NCI-H1092 treated with DMSO at 0.1 percent for 48 hours (cell line): ENCODE measurements at places on chromosomes 12 and 14.
A peak's percentile ranks its signal among the peaks of the same experiment; 100 is the strongest.

DNA sequence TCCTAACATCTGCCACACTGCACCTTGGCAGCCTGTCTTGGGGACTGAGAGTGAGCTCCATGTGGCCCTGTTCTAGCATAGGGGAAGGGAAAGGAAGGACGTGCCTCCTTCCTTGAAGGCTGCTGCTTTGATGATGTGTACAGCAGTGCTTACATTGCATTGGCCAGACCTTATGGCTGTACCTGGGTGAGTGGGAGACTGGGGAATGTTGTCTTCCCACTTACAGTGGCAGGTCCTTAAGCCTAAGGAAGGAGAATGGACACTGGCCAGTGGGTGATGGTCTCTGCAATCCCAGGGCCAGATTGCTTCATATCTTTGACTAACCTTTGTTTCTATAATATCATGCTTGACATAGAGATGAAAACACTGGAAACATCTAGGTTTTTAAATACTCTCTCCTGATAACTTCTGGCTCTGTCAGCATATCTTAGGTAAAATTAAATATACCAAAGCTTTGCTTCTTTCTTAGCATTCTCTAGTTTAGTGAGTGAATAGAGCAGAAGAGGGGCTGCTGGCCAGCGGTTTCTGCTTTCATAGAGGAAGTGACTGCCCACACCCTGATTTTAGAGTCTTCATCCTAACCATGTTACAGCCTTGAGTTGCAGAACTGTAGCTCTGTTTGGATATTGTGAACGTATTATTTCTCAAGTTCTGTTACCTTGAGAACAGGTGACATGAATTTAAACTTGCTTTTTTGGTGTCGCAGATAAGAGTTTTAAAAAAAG lies 27.2 kb downstream of the KLC1 start:
- DNase-seq = no peak

GRCh38 chr14:51107801-51108200 lies 12.9 kb upstream of the TRIM9 start:
- DNase-seq = no peak

GRCh38 chr12:120006258-120006975 lies 17.4 kb downstream of the BICDL1 start:
- DNase-seq = no peak

DNA sequence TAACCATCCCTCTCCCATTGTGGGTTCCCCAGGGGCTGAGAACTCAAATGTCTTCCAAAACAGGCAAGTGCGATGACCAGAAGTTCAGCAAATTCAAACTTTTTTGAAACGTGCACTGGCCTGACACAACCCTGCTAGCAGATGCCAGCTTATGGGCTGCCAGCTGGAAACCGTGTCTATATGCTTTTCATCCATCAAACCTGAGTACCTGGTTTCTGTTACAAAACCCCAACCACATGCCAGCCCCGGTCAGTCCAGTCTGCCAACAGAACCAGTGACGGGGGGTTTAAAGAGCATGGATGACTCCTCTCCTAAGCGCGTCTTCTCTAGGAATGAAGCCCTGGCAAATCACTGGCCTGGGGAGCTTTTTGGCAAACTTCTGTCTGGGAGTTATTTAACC lies 189.7 kb downstream of the TTC7B start:
- no peak for DNase-seq

DNA sequence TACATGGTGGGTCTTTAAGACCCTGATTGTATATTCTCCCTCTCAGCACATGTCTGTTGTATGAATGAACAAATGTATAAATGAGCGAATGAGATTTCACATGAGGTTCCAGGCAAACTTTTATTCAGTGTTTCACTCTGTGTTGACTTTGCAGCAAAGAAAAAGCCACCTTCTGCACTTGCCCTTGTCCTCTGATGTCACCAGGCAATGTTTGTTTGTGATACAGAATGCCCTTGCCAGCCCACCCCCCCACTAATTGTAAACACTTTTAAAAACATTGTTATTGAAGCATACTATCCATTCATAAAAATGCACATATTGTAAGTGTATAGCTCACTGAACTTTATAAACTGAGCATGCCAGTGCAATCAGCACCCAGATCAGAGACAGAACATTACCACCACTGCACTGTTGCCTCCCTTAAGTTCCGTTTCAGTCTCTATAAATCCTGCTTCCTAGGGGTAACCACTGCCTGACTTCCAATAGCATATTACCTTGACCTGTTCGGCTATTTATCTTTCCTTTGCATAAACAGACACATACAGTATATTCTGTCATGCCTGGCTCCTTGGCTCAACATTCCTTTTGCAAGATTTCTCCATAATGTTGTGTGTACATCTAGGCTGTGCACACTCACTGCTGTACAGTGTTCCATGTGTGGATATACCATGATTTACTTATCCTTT lies 11.3 kb upstream of the LTA4H start:
- DNase-seq = no peak

DNA sequence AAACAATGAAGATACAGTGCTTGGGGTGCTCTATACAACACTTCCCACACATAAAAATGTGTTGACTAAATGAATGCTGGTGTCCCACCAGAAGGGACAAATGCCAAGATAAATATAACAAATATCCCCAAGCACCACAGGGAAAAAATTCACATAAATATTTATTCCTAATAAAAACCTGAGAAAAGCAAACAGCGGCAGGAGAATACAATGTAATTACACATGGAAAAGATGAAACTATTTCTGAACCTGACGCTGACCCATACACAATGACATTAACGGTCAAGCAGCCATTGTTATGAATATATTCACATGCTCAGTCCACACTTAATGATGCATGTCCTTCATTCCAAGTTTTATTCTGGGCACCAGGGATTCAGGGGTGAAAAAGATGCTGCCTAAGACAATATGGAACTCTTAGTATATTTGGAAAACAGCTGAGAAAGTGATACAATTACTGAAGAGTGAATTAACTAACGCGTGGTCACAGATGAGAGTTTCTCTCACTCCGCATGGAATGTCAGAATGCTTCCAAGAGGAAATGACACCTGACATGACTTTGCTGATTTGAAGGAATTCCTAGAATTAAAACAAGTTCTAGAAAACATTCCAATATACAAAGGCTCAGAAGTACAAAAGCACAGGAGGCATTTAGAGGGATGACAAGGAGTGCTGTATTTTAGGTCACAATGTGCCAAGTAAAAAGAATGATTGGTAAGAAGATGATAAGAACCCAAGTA lies 27.9 kb upstream of the PTPRR start:
- DNase-seq = no peak

GRCh38 chr12:112979041-112979680 lies 842 bp downstream of the OAS2 start:
- no peak for DNase-seq

- no peak for DNase-seq
Measured at GRCh38 chr12:22231836-22232235, 102.7 kb downstream of the ST8SIA1 start.

DNA sequence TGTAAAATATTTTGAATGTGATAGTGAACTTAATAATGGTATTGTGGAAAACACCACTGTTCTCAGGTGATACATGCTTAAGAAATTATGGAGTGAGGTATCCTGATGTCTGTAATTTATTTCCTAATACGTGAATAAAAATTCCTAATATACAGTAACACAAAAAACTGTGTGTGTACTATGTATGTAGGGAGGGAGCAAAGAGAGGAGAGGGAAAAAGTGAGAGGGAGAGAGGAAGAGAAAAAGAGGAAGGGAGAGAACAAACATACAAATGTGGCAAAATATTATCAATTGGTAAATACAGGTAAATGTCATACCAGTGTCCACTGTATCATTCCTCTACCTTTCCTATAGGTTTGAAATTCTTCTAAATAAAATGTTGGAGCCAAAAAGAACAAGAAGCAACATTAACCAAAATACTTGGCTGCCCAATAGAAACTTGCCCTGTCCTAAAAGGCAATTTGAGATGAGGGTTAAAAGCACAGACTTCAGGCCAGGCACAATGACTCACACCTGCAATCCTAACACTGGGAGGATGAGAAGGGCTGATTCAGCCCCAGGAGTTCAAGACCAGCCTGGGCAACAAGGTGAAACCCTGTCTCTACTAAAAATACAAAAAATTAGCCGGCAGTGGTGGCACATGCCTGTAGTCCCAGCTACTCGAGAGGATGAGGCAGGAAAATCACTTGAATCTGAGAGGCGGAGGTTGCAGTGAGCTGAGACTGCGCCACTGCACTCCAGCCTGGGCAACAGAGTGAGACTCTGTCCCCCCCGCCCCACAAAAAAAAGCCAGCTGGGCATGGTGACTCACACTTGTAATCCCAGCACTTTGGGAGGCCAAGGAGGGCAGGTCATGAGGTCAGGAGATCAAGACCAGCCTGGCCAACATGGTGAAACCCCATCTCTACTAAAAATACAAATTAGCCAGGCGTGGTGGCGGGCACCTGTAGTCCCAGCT lies 14.5 kb downstream of the R3HDM2 start:
- DNase-seq = no peak

DNA sequence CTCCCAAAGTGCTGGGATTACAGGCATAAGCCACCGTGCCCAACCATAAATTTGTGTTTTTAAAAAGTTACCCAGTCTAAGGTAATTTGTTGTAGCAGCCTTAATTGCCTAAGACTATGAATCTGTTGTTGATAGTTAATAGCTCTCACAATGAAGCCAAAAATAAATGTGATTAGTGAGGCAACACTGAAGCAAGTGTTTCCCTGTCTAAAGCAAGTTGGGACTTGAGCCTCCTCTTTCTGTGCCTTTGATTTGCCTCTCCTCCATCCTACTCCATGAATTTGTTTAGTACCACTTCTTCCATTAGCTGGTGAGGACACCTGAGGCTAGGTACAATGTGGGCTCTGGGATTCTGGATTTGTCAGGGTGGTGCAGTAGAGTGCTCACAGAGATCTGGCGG lies 36.8 kb downstream of the DAAM1 start:
- no peak for DNase-seq

DNA sequence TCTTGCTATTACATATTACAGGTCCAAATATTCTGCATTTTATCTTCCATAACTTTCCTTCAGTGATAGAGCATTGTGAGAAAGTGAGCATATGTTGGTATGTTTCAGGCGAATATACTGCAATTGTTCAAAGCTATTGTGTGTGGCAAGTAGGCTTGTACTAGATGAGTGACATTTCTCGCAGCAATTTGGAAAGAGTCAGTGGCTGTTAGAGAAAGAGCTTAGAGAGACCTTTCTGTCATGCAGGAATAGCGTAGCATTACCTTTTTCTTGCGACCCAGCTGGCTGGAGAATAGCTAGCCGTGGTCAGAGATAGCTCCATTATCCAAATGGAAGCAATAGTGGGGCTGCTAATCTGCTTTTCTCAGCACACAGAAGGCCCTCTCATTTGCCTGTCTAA lies 678.5 kb upstream of the FOXG1 start:
- no peak for DNase-seq

DNA sequence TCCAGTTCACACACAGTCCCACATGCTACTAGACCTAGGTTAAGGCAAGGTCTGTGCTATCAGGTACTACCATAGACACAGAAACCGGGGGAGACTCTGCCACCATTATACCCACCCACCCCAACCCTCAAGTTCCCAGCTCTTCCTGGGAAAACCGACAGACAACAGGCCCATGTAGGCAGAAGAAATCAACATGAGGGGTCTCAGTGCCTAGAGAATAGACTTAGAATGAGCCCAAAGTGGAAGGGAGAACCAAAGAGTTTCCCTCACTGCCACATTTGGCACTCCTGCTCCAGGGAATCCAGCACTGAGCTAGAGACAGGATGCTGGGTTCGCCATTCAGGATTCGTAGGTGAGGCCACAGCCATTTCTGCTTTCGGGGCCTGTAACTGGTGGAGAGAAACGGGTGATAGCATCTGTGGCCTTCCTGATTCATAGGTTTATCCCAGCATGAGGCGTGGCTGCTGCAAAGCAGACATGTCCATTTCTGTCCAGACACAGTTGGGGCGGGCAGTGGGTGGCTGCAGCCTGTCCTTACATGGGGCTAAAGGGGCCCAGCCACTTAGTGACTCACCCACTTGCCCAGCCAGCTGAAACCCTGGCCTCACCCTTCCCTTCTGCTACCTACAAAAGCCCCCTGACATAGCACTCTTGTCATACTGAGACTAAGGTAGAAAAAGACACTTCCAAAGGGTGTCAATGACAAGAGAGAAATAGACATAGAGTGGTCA lies 69.4 kb downstream of the IRF2BPL start:
- DNase-seq = no peak

GRCh38 chr14:54637270-54638134 lies 70.6 kb downstream of the SAMD4A start:
- DNase-seq = no peak

- peak; percentile 28 for DNase-seq
Measured at GRCh38 chr14:90398315-90398839, 1.5 kb downstream of the CALM1 start.

DNA sequence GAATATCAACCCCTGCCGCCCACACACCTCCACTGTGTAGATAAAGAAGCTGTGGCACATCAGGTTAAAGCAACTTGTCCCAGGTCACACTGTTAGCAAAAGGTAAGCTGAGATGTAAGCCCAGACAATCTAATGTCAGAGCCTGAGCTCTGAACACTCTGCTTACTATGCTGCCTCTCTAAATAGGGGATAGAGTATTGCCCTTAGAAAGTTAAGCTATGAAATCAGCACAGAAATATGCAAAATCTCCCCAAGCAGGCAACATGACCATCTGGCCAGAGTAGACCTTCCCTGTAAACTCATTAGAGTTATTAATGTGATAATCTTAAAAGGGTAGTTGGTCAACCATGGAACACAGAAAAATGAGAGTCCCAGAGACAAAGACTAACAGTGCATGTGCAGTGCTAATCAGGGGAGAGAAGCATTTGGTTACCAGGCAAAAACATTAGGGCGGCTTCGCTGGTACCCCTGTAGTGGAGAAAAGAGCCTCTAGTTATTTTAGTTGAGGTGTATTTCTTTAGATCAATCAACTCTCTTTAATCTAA lies 171.0 kb downstream of the BTG1 start:
- no peak for DNase-seq

DNA sequence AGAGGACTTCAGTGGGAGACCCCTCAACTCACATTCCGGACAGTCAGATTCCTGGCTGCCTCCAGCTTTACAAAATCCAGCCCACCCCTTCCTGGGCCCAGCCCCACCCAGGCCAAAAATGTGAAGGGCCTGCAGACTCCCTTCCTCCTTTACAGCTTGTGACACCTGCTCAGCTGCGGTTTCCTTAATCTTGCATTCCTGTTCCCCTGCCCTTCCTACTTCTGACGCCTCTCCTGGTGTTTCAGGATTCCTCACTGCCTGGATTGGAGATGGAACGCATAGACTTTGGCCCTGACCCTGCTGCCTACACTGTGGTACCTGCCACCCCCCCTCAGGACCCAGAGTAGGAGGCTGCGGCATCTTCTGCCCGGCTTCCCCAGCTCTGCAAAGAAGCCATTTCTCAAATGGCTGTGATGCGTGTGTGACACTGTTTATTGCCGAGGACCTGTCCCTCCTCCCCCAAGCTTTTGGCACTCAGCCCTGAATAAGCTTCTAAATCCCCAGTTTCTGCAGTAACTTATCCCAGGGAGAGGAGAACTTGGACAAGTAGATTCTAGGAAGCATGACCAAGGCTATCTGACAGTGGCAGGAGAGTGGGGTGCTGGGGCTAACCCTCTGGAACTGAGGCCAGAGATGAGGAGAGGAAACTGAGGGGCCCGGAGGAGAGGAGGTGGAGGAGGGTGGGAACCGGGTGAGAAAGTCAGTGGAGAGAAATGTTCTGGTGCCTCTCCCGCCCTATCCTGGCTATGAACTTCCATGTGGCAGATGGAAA lies 24.9 kb upstream of the BCDIN3D start:
- no peak for DNase-seq

- DNase-seq = no peak
Measured at GRCh38 chr12:1862973-1863372, 42.6 kb downstream of the LRTM2 start.
